Activated naive CD4-positive, alpha-beta T cell treated with anti-CD3 and anti-CD28 coated beads, Interleukin-2, amount 50 U/mL, for 16 hours (primary cell): ENCODE measurements at places on chromosomes 4 and X.

- DNase-seq, result no peak
Measured at GRCh38 chr4:89708903-89709421, 128.0 kb downstream of the SNCA start.

DNA sequence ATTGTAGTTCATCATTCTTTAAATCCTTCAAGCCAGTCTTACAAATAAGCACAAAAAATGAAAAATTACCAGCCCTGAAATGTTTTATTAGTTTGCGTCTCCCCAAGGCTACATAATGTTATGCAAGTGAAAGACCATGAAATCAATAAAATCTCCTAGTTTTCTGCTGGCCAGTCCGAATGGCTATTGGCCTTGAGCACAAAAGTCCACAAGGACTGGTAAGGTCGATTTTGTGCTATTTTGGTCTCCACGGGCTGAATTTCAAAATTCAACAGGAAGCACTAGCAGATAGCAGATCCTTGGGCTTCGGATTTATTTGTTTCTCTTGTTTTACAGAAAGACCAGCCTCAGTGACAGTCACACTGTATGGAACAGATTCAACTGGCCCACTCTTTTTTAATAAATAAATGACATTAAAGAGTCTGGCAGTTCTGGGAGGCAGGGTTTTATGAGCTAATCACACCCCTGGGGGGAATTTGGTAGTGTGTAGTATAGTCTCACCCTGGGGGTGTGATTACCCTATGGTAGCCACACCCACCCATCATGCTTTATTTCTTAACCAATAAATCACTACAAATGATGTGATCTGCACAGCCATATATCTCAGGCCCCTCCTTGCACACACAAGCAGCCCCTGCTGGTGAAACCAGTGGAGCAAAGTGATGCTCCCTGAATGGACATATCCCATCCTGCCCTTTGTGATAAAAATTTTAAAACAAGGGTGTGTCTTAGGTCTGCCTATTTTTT is 51.1 kb upstream of the TMEM33 start:
- no peak for DNase-seq

- DNase-seq, result no peak
Measured at GRCh38 chr4:38670109-38670901, 6.3 kb downstream of the KLF3 start.

DNA sequence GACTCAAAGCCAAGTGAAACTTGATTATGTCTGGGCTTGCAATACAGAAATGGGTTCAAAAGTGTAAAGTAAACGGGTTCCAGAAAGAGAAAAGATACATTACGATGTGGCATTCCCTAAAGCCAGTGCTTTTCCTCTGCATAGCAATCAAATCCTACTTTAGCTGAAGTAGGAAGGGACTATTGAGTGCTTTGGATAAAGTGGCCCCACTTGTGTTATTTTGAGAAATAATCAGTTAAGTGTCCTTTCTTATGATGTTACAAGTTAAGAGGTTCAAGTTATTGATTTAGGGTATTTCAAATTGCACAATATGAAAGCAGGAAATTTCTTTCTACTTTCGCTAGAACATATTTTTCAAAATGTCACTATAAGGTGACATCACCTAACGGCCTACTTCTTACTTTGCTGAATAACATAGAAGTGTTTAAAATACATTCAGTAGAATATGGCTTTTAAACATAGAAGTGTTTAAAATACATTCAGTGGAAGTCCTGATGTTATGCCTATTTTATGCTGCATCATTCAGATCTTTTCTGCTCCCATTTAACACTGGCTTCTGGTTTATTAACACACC is 235.2 kb downstream of the DTHD1 start:
- DNase-seq, result no peak

DNA sequence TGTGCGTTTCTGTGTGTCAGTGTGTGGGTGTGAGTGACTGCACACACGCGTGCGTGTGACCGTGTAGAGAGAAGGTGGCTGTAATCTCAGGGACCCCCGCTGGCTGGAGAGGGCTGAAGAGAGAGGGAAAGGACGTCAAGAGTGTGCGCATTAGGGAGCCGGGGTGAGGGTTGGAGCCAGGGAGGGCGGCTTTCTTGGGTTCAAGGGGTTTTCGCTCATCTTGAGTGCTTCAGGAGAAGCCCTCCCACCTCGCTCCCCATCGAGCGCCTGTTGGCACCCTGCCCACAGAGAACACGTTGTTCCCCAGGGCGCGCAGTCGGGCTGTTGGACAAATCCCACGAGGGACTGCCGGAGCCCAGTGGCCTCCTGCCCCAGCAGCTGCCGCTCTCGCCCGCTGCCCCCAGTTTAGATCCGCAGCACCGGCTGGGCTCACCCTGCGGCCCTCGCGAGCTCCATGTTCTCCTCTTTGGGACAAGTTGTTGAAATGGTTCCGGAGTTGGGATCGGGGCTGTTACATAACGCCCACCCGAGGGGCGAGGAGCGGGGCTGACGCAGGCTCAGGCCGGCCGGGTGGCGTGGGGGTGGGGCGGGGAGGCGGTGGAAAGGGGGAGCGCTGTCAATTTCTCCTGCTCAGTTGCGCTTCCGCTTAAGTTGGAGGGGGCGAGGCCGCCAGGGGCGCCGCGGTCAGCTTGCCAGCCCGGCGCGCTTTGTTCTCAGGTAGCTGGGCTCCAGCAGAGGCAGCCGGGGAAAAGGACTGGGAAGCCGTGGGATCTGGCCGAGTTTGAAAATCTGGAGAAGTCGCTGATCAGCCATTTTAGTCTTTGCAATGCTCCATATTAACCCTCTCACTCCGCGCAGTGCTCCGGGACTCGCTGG is 1.6 kb downstream of the GRIA2 start:
- DNase-seq, result no peak
